ENCODE measurements at places on chromosomes 16 and 17.

GRCh38 chr16:2775765-2776499 lies 1.1 kb downstream of the ELOB start:
- DNase-seq, result no peak

DNA sequence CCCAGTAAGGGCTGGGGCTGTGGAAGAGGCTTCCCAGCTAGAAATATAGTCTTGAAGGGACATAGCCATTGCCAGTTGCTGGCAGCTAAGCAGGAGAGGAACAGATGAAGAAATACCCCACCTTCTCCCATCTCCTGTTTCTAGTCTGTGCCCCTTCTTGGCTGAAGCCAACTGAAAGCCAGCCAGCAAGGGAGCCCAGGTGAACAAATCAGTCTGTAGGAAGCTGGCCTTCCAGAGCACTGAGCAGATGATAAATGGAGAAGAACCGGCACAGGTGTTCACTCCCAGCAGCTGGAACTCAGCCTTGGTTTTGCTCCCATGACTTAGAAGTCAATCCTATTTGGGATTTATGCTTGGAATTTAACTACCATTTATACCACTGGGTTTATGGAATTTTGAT lies 69.2 kb upstream of the DHX40 start:
- DNase-seq, result no peak

DNA sequence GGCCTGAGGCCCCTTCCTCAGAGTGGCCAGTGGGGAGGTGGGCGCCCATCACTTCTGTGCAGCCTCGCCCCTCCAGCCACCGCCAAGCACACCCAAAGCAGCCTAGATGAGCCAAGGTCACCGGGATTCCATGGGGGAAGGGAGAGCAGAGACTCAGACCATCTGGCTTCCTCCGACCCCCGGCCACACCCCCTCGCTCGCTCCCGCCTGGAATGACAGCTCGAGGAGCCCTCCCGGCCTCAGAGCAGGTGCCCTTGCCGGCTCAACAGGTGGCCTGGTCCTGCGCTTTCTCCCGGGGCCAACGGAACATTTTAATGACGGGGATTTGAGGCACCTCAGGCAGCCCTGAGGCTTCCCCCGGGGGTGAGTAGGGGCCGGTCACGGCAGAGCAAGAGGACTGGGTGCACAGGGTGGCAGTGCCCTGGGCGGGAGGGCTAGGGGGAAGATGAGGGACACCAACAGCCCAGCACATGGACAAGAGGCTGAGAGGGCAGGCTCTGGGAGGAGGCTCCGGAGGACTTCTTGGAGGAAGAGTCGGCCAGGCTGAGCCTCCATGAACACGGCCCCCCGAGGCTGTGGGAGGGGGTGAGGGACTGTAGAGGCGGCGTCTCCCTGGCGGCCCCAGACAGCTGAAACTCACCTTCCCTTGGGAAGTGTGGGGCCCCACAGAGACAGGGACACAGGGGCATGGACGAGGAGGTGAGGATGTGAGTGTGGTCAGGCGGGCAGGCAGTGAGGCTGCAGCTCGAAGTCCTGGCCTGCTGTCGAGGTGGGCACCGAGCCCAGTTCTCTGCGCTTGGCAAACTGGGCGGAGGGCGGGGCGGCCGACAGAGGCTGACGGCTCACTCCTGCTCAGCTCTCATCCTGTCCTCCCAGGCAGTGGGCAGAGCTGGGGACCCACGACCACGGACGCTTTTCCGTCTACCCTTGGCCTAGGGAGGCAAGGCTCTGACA lies 12.5 kb upstream of the C1QTNF8 start:
- no peak for DNase-seq

DNA sequence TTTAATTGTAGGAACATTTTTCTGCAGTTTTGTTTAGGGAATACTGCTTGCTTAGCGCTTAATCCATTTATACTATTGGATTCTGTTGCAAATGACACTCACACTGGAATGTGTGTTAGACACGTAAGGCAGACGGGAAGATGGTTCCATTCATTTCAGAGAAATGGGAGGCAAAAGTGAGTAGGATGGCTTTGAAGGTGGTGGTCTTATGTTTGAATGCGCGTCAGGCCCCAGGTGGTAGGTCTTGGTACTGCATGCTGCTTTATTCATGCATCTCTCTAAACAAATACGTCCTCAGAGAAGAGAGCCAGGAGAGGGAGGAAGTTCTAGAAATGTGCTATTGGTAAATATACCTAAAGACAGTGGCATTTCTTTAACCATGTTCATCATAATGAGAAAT lies 997.6 kb upstream of the RBFOX1 start:
- no peak for DNase-seq

DNA sequence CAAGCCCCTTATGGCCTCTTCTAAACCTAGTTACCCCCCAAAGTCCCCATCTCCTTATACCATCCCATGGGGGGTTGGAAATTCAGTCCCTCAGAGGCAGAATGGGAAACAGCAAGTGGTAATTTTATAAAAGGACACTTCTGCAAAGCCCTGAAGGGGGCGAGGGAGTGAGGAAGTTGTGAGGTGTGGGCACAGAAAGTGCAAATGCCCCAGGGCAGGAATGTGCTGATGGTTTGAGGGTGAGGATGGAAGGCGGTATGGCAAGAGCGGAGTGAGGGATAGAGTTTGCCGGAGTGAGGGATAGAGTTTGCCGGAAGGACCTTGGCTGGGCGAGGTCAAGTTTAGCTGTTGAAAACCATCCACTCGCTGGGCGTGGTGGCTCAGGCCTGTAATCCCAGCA lies 52.7 kb downstream of the HAPSTR1 start:
- DNase-seq, result no peak

- DNase-seq, result no peak
Measured at GRCh38 chr16:23859713-23860269, 24.0 kb downstream of the PRKCB start.

DNA sequence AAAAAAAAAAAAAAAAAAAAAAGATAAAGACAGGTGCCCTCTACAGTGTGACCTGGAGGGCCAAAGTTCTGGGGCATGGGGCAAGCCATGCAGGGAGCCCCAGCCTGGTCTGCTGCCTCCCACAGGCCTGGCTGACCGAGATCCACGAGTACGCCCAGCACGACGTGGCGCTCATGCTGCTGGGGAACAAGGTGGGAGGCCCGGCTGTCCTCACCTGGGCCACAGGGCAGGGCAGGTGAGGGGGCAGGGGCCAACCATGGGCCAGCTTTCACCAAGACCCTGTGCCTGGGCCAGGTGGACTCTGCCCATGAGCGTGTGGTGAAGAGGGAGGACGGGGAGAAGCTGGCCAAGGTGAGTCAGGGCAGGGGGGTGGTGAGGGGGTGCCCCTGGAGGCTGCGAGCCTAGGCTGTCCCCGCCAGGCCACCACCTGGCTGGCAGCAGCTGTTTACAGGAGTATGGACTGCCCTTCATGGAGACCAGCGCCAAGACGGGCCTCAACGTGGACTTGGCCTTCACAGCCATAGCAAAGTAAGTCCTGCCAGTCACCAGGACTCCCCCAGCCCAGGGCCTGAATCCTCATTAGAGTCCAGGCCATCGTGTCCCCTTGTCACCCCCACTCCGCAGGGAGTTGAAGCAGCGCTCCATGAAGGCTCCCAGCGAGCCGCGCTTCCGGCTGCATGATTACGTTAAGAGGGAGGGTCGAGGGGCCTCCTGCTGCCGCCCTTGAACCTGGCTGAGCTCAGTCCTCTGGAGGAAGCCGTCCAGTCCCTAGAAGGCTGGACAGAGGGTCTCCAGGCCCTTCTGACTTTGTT lies 2.7 kb upstream of the TRAF7 start:
- DNase-seq, result no peak

GRCh38 chr16:68385371-68385770 lies 62.9 kb downstream of the SMPD3 start:
- DNase-seq, result no peak

DNA sequence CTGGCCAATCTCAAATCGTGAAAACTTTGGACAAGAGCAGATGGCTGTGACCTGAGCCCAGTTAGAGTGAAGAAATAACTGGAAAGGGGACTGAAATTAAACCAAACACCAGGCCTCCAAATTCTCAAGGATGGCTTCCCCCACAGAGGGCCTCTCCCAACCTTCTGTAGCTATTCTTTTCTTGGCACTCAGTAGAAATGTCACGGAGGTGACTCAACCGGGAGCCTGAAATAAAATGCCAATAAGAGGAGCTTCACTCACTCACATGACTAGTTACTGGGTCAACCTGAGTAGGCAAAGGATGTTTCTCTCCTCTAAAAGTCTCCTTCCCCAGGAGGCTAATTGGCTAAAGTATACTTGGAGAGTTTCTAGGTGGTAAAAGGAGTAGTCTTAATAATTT lies 230.7 kb downstream of the MAF start:
- DNase-seq, result no peak

- no peak for DNase-seq
Measured at GRCh38 chr17:56681561-56682266, 88.2 kb downstream of the NOG start.

GRCh38 chr17:61658183-61658582 lies 67.2 kb upstream of the NACA2 start:
- DNase-seq, result no peak

DNA sequence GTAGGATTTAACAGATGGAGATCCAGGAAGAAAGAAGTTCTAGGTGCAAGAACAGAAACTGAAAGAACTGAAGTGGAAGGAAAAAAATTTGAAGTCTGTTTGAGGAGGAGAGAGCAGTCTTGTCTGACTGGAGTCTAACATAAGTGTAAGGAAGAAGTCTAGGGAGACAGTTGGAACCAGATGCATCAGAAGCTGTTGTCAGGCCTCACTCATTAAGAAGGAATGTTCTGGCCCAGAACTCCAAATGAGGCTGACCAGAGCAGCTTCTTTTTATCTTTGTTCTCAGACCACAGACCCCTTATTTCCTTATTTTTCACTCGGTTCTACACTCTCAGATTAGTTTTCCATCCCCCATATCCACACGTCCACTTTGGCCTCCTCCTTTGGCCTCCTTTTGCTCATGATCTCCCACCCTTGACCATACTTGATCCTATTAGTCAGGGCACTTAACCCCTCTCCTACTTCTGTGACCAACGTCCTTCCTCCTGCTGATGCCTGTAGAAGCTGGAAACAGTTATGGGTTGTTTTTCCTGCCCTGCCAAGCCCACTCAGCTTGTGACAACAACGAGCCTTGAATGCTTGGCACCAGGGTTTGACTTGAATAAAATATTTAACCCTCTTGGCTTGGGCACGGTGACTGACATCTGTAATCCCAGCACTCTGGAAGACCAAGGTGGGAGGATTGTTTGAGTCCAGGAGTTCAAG lies 7.0 kb upstream of the MYH2 start:
- no peak for DNase-seq

DNA sequence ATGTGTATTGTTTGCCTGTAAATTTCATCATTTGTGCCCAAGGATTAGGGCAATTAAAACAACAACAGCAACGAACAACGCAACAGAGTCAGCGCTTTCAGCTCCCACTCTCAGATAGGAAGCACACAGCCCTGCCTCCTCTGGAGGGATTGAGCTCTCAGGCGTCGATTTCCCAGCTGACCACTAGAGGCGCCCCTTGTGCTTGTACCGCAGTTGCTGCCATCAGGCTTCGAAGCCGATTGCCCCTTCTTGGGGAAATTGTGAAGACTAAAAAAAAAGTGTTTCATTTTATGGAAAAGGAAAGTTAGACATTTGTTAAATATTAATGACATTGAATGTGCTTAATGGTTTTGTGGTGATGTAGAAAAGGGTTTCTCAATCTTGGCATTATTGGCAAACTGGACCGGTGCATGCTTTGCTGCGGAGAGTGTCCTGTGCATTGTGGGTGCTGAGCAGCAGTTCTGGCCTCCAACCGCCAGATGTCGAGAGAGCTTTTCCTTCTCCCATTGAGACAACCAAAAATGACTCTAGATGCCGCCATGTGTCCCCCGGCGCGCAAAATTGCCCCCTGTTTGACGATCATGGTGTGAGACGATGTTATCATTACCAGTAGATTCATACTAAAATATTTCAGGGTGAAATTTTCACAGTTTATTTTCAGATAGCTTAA lies 650.4 kb upstream of the RBFOX1 start:
- peak; percentile 24 for DNase-seq

- DNase-seq, result no peak
Measured at GRCh38 chr16:30766206-30766932, 4.2 kb downstream of the RNF40 start.

DNA sequence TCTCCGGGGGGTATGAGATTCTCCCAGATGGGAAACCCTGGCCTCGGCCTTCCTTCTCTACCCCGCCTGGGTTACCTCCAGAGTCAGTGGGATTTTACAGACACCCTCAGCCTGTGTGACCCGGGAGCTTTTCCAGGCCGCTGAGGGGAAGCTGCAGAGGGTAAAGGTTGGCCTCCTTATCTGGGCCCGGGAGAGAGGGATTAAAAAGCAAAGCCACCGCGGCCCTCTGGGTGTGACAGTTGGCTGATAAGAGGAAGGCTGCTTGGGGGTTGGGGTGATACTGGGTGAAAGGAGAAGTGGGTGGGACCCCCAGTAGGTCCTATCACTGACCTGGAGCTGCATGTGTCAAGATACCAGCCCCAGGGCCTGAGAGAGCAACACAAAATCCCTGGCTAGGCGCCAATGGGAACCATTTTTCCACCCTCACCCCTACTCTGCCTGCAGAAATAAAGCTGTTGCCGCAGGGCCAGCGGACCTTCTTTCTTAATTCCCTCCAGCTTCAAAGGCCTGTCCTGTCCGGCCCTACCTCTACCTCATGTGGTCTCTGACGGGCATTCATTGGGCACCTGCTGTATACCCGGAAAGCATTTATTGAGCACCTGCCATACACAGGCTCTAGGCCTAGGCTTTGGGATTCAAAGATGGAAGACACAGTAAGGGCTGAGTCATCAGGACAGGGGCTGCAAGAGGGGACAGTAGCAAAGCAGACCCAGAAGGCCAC lies 77.6 kb upstream of the GSE1 start:
- DNase-seq, result no peak

DNA sequence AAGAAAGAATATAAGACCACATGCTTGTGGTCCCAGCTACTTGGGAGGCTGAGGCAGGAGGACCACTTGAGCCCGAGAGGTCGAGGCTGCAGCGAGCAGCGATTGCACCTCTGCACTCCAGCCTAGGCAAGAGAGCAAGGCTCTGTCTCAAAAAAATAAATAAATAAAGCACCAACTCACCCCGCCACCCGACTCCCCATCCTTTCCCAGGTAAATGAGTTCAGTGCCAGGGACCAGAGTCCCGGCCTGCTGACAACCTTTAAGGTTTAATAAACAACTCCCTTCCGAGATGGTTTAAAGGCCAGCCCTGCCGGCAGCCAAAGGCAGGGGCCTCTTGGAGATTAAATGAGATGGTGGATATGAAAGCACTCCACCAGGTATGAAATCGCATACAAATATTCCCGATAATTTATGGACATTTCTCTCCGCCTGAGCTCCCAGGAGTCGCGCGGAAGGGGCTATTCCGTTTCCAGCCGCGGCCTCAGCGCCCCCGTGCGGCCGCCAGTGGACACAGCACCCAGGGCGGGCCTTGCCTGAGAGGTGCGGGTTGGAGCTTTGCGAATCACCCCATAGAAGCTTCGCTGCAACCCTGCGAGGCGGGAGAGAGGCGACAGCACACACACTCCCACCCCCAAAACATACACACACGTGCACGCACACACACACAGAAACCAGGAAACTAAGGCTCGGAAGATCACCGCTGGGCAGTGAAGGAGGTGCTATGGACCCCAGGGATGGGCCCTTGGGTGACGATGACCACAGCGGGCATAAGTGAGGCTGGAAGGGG lies 4.0 kb upstream of the RPL38 start:
- peak; percentile 76 for DNase-seq

Measured in GM20000 (cell line).